ENCODE measurements at places on chromosomes 4 and X.

GRCh38 chrX:49206543-49206942, 6.5 kb upstream of the SYP start:
- no peak for DNase-seq

GRCh38 chr4:10276152-10276551, 159.6 kb upstream of the WDR1 start:
- DNase-seq: no peak

DNA sequence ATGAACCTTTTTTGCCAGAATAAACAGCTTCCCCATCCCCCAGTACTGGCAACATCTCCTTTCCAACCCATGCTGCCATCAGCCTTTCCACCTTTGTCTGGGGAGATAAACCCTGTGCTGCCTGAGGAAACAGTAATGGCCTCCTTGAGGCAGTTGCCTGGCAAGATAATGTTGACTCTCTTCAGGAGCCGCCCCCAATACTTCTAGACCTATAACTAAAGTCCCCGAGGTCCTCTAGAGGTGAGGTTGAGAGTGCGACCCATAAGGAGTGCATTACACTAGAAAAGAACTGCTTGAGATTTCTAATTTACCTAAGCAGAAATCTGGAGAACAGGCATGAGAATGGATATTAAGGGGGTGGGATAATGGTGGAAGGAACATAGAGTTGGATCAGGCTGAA, 963.2 kb upstream of the PCDH7 start:
- DNase-seq: no peak

DNA sequence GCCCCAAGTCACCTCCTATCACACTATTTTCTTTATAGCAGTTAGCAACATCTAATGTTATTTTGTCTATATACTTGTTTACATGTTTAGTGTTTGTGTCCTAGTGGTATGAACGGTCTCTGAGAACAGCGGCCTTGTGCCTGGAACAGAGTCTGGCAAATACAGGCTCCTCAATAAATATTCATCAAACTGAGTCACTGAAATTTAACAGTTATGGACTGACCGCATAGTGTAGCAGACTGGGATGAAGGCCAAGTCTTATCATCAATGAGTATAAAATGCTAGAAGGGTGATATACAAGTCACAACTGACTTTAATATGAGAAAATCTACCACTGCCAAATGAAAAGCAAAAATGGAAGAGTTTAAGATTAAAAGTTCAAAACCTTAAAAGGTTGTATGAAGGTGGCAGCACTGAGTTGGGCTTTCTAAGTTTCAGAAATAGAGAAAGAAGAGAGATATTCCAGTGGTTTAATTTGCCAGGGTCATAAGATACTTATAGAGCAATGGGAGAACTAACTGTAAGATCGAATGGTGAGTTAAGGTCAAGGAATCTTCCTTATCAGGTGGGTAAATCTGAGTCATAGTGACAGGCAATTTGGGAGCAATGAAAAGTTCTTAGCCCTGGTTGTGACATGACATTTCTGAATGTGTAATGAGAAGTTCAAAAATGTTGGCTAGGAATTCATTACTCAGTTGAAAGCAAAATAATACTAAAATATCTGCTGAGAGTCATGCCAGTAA, 34.9 kb downstream of the ELOVL6 start:
- DNase-seq: no peak

DNA sequence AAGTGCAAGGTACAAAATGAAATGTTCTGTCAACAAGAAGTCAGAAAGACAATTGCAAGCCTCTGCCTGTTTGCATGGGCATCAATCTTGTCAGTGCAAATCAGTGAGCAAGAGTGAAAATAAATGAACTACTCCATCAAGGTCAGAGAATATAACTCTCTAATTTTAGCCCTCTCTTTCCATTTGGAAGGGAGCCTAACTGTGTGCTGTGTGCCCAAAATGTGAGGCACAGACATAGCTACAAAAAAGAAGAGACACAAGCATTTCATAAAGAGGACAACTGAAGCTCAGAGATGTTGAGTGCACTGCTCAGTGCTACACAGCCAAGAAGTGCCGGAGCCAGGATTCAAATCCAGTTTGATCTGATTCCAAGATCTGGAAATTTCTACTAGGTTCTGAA, 114.3 kb downstream of the SLC2A9 start:
- DNase-seq: no peak

DNA sequence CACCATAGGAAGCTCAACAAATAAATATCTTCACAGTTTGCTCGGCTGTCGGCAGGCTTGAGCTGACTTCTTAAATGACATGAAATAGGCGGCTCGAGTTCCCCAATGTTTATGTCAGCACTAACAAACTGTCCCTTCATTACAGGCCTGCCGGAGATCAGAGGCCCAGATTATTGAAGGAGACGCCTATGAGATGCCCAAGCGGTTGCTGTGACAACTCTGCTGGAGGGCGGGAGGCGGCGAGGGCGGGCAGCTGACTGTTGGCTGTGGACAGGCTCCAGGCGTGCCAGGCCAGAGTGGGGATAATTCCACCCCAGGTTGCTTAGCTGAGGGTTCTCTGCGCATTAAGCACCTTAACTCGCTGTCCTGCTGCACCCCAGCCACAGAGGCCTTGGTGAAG, 39.2 kb upstream of the MSX1 start:
- no peak for DNase-seq

GRCh38 chrX:10759141-10759799, 138.9 kb upstream of the MID1 start:
- DNase-seq: no peak

DNA sequence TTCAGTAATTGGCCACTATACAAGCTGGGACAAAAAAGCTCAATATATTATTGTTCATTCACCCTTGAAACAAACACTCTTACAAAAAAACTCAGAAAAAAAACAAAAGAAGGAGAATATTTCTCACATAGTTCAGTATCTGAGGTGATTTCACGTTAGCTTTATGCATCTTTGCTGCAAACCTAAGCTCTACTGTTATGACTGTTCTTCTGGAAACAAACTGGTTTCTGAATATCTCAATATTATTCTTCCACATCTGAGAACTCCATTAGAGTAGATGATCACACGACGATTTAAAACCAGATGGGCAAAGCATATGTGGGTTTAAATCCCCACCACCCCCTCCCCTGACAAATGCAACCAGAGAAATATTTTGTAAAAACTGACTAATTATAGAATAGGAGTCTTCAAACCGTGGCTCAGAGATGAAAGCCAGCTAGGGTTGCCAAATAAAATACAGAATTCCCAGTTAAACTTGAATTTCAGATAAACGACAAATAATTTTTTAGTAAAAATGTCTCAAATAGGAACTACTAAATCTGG, 182.0 kb upstream of the FAM241A start:
- no peak for DNase-seq

DNA sequence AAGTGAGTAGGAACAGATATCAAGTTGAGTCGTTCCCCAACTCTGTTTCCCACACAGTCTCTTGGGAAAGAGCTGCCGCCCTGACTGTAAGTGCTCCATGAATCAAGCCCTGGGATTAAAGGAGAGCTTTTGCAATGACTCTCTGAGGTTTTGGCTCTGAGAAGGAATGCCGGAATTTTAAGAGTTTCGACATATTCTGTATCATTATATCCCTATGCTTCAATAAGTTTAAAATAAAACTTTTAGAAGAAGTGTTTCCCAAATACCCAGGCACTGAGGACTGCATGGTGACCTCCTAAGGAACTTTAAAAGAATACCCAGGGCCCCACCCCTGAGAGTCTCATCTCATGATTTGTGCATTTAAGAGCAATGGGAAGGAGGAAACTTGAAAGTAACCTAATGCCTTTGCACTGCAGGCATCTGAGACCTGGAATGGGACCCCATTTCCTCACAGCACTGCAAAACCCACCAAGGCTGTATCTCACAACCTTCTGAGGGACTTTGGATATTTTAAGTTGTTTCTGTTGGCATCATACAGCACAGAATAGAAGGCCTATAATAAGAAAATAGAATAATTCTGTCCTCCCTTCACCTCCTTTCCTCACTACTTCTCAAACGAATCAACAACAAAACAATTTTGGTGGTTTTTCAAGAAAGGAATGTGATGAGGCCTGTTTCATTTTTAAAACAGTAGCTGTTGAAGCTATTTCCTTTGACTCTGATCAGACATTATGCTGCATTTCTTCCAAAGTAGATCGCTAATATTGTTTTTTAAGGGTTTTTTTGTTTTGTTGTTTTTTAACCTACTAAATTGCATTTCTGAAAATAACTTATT, 121.2 kb downstream of the GASK1B start:
- no peak for DNase-seq

DNA sequence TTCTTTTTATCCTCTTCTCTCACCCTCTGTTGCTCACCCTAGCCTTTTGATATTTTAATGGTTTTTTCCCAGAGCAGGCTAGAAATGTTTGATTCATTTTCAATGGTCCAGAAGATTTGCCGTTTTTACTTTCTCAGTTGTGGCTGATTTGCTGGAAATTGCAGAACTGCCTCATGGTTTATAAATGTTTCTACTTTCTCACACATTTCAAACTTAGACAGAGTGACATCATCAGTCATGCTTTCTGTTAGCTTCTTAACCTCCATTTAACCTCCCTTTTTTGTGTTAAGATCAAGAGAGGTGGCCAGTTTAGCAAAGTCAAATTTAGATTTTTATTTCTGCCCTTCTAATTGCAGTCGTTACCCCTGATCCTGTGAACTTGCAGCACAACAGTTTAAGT, 8.7 kb downstream of the RXFP1 start:
- DNase-seq: no peak

- DNase-seq: no peak
Observed at GRCh38 chrX:134520860-134521390, 61.0 kb downstream of the HPRT1 start.

DNA sequence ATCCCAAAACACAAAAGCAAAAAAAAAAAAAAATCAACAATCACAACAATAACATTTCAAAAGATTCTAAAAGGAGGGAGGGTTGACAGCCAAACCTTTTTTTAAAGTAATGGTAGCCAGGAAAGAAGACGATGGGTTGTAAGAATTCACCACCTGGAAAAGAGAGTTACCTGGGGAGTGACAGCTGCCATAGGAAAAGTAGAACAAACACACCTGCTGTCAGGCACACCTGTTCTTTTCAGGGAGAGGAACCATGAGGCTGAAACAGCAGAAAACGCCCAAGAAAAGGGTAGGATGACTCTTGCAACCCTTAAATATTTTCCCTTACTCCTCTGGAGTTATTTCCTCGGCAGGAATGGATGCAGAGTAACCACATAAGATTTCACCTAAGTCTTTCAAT, 388.4 kb upstream of the TEX13C start:
- DNase-seq: no peak

GRCh38 chr4:141763374-141763773, 127.0 kb downstream of the IL15 start:
- DNase-seq: no peak
